ENCODE measurements at places on chromosomes 5 and 9. TPM values are rescaled to one million over a fixed set of nuclear protein-coding genes. Genes with fewer than 3 reads are reported as not detected.

The SLC28A3 gene
- not detected for total RNA-seq

DNA sequence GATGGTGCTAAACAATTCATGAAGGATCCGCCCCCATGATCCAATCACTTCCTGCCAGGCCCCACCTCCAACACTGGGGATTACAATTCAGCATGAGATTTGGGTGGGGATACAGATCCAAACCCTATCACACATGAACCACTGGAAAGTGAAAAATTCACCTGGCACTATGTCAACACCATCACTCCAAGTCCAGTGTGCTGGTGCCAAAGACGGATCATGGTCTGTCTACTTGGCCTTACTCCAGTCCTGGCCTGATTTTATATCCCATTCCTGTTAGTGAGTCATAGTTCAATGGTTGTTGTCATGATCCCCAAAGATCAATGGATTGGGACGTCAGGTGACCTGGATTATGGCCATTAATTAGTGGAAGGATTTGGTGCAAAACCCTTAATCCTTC lies 147.4 kb upstream of the RPS23 start:
- DNase-seq: no peak

The PCDHB8 gene
- total RNA-seq: 0.10 TPM

DNA sequence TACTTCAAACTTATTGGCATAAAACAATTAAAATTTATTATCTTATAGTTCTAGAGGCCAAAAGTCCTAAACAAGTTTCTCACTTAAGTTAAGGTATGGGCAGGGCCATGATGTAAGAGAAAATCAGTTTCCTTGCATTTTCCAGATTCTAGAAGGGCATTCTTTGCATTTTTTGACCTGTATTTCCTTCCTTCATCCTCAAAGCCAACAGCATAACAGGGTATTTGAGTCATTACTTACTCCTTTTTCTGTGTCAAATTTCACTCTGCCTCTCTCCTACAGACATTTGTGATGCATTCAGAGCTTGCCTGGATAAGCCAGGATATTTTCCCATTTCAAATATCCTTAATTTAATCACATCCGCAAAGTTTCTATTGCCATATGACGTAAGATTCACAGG lies 1499.0 kb downstream of the EFNA5 start:
- no peak for DNase-seq

Measured in RPMI7951 (cell line).